ENCODE measurements at places on chromosomes 16 and 17. TPM values are rescaled to one million over a fixed set of nuclear protein-coding genes. Genes with fewer than 3 reads are reported as not detected.

KCTD19 gene
- polyA plus RNA-seq: 1.9 TPM

DNA sequence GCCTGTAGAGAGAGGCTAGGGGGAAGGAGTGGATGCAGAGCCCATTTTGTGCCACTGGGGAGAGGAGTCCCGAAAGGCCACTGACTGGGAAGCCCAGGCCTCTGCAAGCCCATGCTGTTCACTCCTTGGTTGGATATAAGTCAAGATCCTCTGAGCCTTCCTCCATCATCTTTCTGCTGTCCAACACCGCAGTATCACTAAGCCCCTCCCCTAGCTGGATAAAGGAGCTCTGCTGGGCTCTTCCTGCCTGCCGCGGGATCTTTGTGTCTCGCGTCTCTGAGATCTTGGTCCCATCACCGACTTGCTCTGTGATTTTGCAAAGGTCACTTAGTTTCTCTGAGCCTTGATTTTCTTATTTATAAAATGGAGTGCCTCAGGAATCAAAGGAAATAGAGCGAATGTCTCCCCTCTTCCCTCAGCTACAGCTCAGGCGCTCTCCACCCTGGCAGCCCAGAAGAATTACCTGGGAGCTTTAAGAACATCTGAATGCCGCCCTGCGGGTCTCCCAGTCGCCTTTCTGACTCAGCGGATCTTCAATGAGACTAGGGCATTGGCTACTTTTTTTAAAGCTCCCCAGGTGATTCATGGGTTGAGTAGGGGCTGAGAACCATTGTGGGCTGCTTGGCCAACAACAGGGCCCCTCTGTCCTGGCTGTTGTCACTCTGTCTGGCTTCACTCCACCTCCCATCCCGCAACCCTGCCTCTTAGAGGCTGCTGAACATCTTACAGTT is 25.2 kb upstream of the TMEM220 start:
- no peak for DNase-seq

DNA sequence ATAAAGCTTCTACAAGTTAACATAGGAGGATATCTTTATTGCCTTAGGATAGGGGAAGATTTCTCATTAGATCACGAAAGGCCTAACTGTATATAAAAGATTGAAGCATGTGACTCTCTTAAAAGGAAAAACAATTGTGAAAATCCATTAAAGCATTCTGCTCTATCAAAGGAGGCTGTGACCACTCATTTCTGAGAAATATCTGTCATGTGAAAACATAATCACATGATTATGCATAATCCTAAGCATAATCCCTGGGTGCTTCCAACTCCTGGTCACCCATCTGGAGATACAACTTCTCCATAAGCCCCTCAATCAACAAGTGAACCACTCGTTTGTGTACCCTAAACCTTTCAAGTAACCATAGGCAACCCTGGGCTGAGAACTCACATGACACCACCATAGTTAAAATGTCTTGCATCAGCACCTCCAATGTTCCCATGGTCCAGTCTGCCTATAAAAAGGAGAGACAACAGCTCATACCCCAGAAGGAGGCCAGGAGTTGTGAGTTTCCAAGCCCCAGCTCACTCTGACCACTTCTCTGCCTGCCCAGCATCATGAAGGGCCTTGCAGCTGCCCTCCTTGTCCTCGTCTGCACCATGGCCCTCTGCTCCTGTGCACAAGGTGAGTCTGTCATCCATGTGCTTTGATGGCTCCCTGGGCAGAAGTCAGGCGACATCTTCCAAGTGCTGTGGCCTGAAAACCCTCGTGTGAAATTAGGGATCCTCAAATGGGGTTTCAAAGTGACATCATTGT is at the start of gene CCL18:
TSS of gene CCL18 (plus strand) at position 487 of the 756 bp plus-strand sequence. CDS start at position 558, 71 bp downstream.
- DNase-seq: no peak

RABEP2 gene
- polyA plus RNA-seq: 35.6 TPM

SRP68 gene
- 76.8 TPM for polyA plus RNA-seq

GRCh38 chr16:54690710-54691109 is 240.0 kb upstream of the IRX5 start:
- no peak for DNase-seq

Data from SK-N-SH (cell line).